Stimulated activated CD4-positive, alpha-beta T cell treated with anti-CD3 and anti-CD28 coated beads, Interleukin-1b, Interleukin-23, amount 100 ng/mL, for 1 hour (primary cell): ENCODE measurements at places on chromosomes 5 and 9.

DNA sequence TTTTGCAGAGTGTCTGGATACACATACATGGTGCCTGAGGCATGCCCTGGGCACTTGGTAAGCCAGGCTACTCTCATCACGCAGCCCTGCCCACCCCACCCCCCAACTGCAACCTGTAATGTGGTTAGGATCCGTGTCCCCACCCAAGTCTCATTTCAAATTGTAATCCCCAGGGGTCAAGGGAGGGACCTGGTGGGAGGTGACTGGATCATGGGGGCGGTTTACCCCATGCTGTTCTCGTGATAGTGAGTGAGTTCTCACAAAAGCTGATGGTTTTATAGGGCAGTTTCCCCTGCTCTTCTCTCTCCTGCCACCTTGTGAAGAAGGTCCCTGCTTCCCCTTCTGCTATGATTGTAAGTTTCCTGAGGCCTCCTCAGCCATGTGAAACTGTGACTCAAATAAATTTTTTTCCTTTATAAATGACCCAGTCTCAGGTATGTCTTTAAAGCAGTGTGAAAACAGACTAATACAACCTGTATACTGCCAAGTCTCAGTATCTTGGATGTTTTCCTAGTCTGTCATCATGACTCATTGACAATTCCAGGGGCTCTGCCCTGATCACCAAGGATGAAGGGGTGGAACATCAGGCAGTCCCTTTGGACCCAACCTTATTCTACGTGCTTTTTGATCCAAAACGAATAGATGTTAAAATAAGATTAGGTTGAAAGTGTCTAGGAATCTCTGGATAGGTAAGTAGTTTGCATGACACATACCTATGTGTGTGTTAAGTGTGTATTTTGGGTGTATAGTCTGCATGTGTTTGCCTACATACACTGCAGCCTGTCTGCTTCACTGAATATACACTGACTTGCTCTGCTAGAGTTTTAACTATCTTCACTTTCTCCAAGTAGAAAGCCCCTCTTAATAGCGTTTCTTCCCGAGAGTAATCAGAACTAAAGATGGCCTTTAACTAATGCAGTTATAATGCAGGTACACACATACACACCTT lies 293.8 kb downstream of the SLIT3 start:
- no peak for DNase-seq

GRCh38 chr5:124310453-124310852 lies 436.0 kb downstream of the ZNF608 start:
- no peak for DNase-seq

GRCh38 chr5:78377718-78378105 lies 17.3 kb downstream of the SCAMP1 start:
- no peak for DNase-seq

DNA sequence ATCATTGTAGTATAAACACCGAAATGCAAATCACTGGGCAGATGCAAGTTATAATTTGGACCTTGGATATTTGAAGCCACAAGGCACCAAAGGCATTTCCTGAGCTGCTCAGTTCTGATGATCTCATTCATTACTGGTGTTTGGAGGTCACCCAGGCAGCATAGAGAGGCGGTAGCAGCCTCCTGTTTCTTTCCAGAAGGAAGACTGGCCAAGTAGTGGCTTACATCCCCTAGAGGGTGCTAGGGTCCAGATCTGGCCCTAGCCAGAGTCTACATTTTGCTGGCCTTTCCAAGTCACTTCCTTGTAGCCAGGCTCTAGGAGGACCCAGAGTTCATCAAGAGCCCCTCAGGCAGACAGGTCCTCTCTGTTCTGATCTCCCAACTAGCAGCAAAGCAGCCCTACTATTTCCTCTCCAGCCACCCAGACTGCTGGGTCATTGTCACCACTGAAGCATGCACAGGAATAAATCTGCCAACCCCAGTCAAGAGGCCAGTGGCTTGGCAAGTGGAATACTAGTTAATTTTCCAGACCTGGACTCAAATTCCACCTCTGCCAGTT lies 33.4 kb upstream of the TTC1 start:
- no peak for DNase-seq
